ENCODE measurements at places on chromosomes 12 and 14. TPM values are rescaled to one million over a fixed set of nuclear protein-coding genes. Genes with fewer than 3 reads are reported as not detected.
A peak's percentile ranks its signal among the peaks of the same experiment; 100 is the strongest.

DNA sequence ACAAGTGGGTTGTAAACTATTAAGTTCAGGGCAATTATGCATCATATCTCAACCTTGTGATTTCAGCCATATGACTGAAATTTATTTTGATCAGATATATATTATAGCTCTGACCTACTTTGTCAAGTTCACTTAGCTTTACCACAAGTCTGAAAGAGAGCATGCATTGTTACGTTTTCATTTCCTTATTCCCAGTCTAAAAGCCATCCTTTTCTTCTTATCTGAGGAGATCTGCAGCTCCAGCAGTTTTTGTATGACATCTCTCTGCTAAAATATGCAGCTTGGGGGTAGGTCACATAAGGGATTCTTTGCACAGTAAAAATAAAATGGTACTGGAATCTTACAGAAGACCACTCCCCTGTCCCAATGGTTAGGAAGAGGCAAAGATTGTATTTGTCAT lies 1682.8 kb upstream of the FLRT2 start:
- H3K36me3 ChIP-seq = no peaks in the 10 kb centered on the region
- no peak overlapping the region for H3K4me3 ChIP-seq
- H3K27me3 ChIP-seq = no peaks in the 10 kb centered on the region
- peaks cover 15% of the 10 kb centered on the region for H3K4me1 ChIP-seq
- no peak for DNase-seq

- no peaks in the 10 kb centered on the region for H3K27me3 ChIP-seq
- no peak for DNase-seq
- no peaks in the 10 kb centered on the region for H3K4me1 ChIP-seq
- H3K27ac ChIP-seq = no peak overlapping the region
- no peak overlapping the region for H3K4me3 ChIP-seq
Measured at GRCh38 chr14:85686908-85687307, 157.0 kb downstream of the FLRT2 start.

DNA sequence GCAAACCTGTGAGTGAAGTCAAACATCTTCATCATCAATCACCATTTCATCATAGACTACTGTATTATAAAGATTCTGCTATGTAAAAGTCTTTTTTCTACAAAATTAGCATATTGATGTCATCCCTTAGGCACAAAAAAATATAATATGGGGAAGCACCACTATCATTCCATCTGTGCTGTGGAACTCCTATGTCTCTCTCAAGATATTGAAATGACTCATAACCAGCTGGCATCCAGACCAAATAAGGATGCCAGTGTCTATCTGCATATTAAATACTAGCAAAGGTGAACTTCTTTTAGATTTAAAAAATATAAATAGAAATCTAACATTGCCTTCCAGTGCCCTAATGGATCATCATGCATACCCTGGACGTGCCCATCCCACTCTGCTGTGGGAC lies 17.9 kb upstream of the DCAF5 start:
- H3K27me3 ChIP-seq = peaks cover 4% of the 10 kb centered on the region
- H3K4me1 ChIP-seq = no peaks in the 10 kb centered on the region
- no peak overlapping the region for H3K27ac ChIP-seq
- no peaks in the 10 kb centered on the region for H3K36me3 ChIP-seq

GRCh38 chr12:72031066-72031465 lies 92.4 kb downstream of the TPH2 start:
- H3K27me3 ChIP-seq = peaks cover 4% of the 10 kb centered on the region
- no peak for DNase-seq
- no peak overlapping the region for H3K27ac ChIP-seq
- no peaks in the 10 kb centered on the region for H3K36me3 ChIP-seq
- H3K4me1 ChIP-seq = peaks cover 10% of the 10 kb centered on the region

DNA sequence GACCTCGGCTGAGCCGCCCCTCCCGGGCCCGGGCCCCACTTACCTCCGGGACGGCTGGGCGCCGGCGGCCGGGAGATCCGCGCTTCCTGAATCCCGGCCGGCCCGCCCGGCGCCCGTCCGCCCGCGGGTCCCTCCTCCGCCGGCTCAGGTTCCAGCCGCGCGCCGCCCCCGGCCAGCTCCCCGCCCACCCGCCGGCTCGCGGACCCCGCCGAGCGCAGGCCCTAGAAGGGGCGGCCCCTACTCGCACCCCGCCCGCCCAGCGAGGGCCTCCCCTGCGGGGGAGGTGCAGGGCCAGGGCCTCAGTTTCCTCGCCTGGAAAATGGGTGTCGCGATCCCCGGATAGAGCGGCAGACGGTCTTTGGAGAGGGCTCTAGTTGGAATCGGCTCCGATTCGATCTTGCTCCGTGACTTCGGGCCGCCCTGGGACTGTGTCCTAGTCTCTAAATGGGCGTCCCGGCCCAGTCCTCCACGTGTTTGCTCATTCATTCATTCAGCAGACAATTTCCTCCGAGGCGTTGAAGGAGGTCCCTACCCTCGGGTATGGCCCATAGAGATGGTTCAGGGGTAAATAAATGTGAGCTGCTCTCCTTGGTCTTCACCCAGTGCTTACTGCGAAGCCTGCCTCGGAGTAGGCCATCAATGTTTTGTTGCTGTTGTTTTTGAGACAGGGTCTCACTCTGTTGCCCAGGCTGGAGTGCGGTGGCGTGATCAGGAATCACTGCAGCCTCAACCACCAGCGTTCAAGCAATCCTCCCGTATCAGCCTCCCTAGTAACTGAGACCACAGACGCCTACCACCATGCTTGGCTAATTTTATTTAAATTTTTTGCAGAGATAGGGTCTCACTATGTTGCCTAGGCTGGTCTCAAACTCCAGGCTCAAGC lies at the start of gene TRPV4:
TRPV4 (minus strand) TSS at position 92 of the 883 bp plus-strand sequence. CDS start 18,602 bp downstream, outside the sequence.
- no peak for DNase-seq
- peaks cover 18% of the 10 kb centered on the region for H3K27me3 ChIP-seq
- peak within 1 kb of the TSS; percentile 85 for H3K4me3 ChIP-seq
- peak within 1 kb of the TSS; percentile 41 for H3K27ac ChIP-seq

- no peak overlapping the region for H3K4me3 ChIP-seq
- peaks cover 9% of the 10 kb centered on the region for H3K27me3 ChIP-seq
- H3K27ac ChIP-seq = no peak overlapping the region
- H3K36me3 ChIP-seq = no peaks in the 10 kb centered on the region
Measured at GRCh38 chr12:52359621-52360061, 7.6 kb downstream of the KRT85 start.

GRCh38 chr14:28635387-28635786 lies 131.2 kb upstream of the FOXG1 start:
- peaks cover 5% of the 10 kb centered on the region for H3K27me3 ChIP-seq
- no peak overlapping the region for H3K27ac ChIP-seq
- H3K4me3 ChIP-seq = no peak overlapping the region
- no peak for DNase-seq
- no peaks in the 10 kb centered on the region for H3K4me1 ChIP-seq

The TMTC3 gene
- 34.1 TPM for total RNA-seq

All from type B pancreatic cell (in vitro differentiated cells).